ENCODE measurements at places on chromosomes 1 and 21. TPM values are rescaled to one million over a fixed set of nuclear protein-coding genes. Genes with fewer than 3 reads are reported as not detected.

GRCh38 chr1:26739329-26739914 lies 43.6 kb downstream of the ARID1A start:
- H3K4me1 ChIP-seq, result peaks cover 29% of the 10 kb centered on the region
- DNase-seq, result no peak
- H3K27me3 ChIP-seq, result no peaks in the 10 kb centered on the region
- peak overlapping the region; percentile 24 for H3K27ac ChIP-seq
- no peak overlapping the region for H3K4me3 ChIP-seq
- H3K36me3 ChIP-seq, result peaks cover 34% of the 10 kb centered on the region

DNA sequence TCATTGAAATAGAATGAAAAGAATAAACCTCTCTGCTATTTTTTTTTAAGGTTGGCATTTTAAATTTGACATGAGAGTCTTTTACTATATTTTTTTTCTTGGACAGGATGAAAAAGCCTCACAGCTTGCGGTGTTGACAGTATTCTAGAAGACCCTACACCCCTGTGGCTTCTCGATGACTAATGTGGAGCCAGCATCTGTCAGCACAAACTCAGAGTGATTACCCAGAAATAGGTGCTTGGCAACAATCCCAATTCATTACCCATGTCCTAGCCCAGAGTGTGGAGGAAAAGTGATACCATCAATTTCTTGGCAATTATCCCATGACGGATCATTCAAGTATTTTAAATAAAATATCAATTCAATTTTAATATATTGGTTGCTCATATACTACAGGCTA lies 186.8 kb upstream of the MAP1LC3C start:
- DNase-seq, result no peak
- no peaks in the 10 kb centered on the region for H3K27me3 ChIP-seq
- no peaks in the 10 kb centered on the region for H3K36me3 ChIP-seq
- H3K27ac ChIP-seq, result no peak overlapping the region

- no peaks in the 10 kb centered on the region for H3K36me3 ChIP-seq
- DNase-seq, result peak; percentile 96
- no peak overlapping the region for H3K27ac ChIP-seq
These were observed 103.4 kb upstream of the VAMP3 start for GRCh38 chr1:7667625-7668218.

DNA sequence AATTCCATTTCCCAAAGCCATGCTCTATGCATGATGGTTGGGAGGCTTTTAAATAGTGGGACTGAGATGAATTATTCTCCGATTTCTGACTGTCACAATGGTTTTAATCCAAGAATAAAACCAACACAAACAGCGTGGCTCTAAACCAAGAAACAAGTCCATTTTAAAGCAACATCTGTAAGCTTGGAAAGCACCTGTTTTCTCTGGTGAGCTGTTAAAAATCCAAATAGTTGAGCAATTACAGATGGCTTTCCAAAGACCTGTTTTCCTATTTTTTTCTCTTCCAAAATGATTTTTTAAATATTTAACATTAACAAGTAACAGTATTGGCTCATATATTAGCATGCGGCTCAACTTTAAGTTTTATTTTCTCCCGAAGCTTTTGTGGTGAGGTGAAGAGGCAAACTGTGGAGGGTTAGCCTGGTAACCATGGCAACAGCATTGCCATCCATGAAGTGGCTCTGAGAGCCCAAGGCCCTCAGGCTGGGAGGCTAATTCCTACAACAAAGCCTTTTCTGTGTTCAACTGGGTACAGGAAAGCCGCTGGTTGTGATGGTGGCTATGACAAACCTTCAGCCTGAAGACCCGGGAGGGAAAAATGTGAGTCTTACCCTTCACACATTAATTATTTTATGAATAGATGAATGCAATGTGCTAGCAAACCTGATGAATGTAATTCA lies 56.7 kb upstream of the B3GALT5 start:
- H3K36me3 ChIP-seq, result peaks cover 41% of the 10 kb centered on the region
- no peak overlapping the region for H3K27ac ChIP-seq
- H3K4me1 ChIP-seq, result peaks cover 23% of the 10 kb centered on the region
- no peak overlapping the region for H3K4me3 ChIP-seq

DNA sequence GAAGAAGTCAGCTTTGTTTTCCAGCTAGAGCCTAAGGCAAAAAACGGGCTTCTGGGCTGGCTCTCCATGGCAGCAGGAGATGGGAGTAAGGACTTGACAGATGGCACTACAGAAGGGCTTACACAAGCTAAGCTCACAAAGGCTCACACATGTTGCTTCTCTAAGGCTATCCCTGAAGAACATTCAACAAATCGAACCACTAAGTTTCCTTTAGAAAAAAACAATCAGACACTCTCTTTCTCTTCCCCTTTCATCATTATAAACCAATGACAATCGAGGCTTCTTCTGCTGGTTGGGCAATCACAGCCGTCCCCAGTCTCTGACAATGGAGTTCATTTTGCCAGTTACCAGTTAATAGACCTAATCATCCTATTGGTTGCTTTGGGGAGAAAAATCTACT lies 40.5 kb downstream of the TRIT1 start:
- DNase-seq, result no peak
- H3K27me3 ChIP-seq, result no peaks in the 10 kb centered on the region
- no peaks in the 10 kb centered on the region for H3K4me1 ChIP-seq
- peaks cover 69% of the 10 kb centered on the region for H3K36me3 ChIP-seq
- no peak overlapping the region for H3K4me3 ChIP-seq

DNA sequence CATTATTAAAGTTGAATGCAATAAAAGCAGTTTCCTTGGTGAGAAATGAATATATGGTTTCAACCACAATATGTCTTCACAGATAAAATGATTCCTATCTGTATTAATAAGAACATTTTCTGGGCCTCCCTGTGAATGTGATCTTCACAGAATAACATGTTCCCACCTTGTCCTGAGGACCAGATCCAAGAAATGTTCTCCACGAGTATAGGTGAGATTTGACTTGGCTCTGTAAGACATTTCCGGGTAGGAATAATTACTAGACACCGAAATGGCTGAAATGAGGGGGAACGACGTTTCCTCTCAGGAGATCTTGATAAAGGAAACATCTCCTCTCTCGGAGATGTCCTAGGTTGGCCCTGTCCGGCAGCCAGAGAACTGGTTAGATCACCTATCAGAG lies 61.4 kb downstream of the CLIC6 start:
- H3K4me3 ChIP-seq, result no peak overlapping the region
- no peaks in the 10 kb centered on the region for H3K36me3 ChIP-seq
- DNase-seq, result no peak
- peaks cover 2% of the 10 kb centered on the region for H3K27me3 ChIP-seq

GRCh38 chr1:172394141-172394751 lies 26.2 kb upstream of the C1orf105 start:
- no peak overlapping the region for H3K4me3 ChIP-seq
- H3K27me3 ChIP-seq, result peaks cover 3% of the 10 kb centered on the region
- H3K36me3 ChIP-seq, result no peaks in the 10 kb centered on the region
- H3K27ac ChIP-seq, result peak overlapping the region; percentile 90
- H3K4me1 ChIP-seq, result peaks cover 54% of the 10 kb centered on the region

DNA sequence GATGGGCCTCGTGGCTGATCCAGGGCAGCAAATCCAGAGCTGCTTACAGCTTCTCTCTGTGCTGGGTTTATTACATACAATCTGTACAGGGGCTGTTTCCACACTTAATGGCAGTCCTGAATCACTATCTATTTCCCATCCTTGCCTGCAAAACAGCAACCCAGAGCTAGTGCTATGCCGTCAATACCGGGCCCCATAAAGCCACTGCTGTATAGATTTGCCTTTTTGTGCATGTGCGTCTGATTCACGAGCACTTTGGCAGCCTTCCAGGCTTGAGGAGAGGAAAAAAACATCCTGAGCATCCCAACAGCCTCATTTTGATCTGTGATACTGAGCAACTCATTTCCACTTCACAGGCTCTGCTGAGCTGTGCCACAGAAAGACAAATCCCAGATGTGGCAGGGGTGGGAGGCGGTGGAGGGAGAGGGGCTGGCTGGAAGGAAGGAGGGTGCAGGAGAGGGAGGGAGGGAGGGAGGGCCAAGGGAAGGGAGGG lies 65.2 kb upstream of the TARBP1 start:
- no peak for DNase-seq
- no peak overlapping the region for H3K4me3 ChIP-seq
- peaks cover 30% of the 10 kb centered on the region for H3K4me1 ChIP-seq
- H3K27ac ChIP-seq, result no peak overlapping the region

- no peaks in the 10 kb centered on the region for H3K36me3 ChIP-seq
- no peak overlapping the region for H3K4me3 ChIP-seq
- no peak for DNase-seq
- no peaks in the 10 kb centered on the region for H3K27me3 ChIP-seq
- peaks cover 55% of the 10 kb centered on the region for H3K4me1 ChIP-seq
- H3K27ac ChIP-seq, result no peak overlapping the region
These were observed 223.1 kb downstream of the NPHP4 start for GRCh38 chr1:5769146-5769545.

DNA sequence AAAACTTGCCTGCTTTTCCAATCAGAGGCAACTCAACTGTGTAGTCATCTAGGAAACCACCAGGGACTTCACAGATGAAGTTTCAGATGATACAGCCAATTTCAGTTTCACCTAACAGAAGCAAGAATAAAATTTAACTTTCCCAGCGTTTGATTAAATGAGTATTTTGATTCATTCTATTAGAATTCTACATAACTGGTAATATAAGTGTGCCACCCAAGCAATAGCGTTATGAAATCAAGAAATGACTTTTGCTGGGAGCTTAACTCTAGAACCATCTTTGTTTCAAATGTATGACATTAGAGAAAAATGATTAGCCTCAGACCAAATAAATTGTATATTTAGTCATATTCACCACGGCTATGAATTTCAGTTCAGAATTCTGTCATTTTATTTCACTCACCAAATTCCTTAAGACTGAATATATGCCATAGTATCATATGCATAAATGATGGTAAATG lies 239.3 kb downstream of the NRIP1 start:
- no peak for DNase-seq
- H3K27me3 ChIP-seq, result no peaks in the 10 kb centered on the region
- H3K4me1 ChIP-seq, result peaks cover 4% of the 10 kb centered on the region
- H3K36me3 ChIP-seq, result no peaks in the 10 kb centered on the region
- H3K4me3 ChIP-seq, result no peak overlapping the region
- H3K27ac ChIP-seq, result no peak overlapping the region

DNA sequence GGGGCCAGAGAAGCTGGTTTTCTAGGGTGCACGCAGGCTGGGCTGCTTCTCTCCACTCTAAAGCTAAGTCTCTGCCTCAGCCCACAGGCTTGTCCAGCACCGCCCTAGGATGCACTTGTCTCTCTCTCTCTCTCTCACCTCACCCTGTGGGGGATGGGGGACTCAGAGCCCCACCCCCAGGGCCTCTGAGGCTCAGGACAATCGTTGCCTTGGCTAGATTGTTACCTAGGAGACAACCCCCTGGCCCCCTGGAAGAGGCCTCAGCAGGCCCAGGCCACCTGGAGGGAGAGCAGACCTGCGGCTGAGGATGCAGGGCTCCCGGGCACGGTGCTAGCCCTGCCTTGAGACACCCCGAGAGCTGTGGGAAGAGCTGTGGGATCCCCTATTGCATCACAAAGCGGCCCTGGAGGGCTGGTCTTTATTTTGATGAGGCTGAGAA lies at the start of gene ACTRT2:
ACTRT2 (plus strand) TSS at position 235 of the 439 bp plus-strand sequence. CDS start 220 bp downstream, outside the sequence.
- no peak within 1 kb of the TSS for H3K4me3 ChIP-seq
- H3K4me1 ChIP-seq, result peaks cover 8% of the 10 kb centered on the region
- no peak within 1 kb of the TSS for H3K27ac ChIP-seq
- H3K27me3 ChIP-seq, result peaks cover 2% of the 10 kb centered on the region

- no peaks in the 10 kb centered on the region for H3K36me3 ChIP-seq
- no peaks in the 10 kb centered on the region for H3K4me1 ChIP-seq
- no peak overlapping the region for H3K27ac ChIP-seq
- H3K27me3 ChIP-seq, result no peaks in the 10 kb centered on the region
- DNase-seq, result no peak
- H3K4me3 ChIP-seq, result no peak overlapping the region
These were observed 55.7 kb upstream of the EFHD2 start for GRCh38 chr1:15353839-15354579.

HRNR gene
- total RNA-seq, result not detected

CD101 gene
- total RNA-seq, result 1.3 TPM

COL16A1 gene
- 8.8 TPM for total RNA-seq

DNALI1 gene
- total RNA-seq, result 10.5 TPM

CADM3 gene
- total RNA-seq, result 5.5 TPM

ACTN2 gene
- total RNA-seq, result 3.5 TPM
